Midbrain (tissue), 1 donor: ENCODE measurements at places on chromosomes 7 and 10.

- no peak for DNase-seq
These were observed 41.4 kb upstream of the SLC26A5 start for GRCh38 chr7:103487419-103487818.

- no peak for DNase-seq
These were observed 181.7 kb downstream of the HECW1 start for GRCh38 chr7:43294080-43294630.

GRCh38 chr7:30252885-30253795 is 31.3 kb upstream of the ZNRF2 start:
- DNase-seq: peak; percentile 72

DNA sequence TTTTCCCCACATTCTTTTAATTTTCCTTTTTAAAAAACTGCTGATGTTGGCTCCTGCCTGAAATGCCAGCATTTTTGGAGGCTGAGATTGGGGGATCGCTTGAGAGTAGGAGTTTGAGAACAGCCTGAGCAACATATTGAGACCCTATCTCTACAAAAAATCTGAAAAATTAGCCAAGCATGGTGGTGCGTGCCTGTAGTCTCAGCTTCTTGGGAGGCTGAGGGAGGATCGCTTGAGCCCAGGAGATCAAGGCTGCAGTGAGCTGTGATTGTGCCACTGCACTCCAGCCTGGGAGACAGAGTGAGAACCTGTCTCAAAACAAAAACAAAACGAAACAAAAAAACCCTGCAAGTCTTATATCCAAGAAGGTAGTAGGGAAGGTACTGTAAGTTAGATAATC is 51.7 kb downstream of the ZMYND11 start:
- DNase-seq: no peak

- DNase-seq: no peak
These were observed 62.9 kb upstream of the DOCK1 start for GRCh38 chr10:126842356-126842755.

GRCh38 chr10:43230909-43231522 is 35.8 kb downstream of the RASGEF1A start:
- DNase-seq: no peak

DNA sequence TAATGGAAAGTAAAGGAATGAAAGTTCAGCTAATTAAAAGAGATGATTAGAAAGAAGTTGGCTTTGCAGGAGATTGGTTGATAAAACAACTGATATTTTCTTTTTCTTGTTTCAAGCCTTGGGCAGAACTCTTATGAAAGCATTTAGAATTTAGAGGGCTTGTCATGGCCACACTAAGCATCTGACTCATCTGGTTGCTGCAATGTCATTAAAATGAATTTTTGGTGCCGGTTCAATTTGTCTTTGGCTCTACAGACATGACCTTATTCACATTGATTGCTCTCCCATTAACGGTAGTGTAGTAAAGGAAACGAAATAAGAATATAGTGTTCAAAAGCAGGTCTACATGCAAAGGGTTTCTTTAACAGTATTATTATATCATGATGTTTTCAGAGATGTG is 1012.4 kb upstream of the C7orf33 start:
- DNase-seq: no peak

DNA sequence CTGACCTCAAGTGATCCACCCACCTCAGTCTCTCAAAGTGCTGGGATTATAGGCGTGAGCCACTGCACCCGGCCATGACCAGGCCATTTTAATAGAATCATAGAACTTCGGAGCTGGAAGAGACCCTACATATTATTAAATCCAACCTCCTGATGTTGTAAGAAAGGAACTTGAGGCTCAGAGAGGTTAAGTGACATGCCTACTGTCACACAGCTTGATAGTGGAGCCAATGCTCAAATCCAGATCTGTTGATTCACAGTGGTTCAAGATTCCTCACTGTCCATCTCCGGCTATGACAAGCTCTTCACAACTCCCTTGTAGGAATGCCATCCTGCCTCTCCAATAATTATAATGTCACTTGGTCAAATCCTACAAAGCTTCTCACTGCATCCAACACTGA is 65.3 kb downstream of the MYOF start:
- DNase-seq: no peak

GRCh38 chr10:49647985-49648795 is 31.3 kb upstream of the C10orf53 start:
- no peak for DNase-seq

GRCh38 chr7:50791938-50792341 is 9.2 kb upstream of the GRB10 start:
- DNase-seq: no peak

DNA sequence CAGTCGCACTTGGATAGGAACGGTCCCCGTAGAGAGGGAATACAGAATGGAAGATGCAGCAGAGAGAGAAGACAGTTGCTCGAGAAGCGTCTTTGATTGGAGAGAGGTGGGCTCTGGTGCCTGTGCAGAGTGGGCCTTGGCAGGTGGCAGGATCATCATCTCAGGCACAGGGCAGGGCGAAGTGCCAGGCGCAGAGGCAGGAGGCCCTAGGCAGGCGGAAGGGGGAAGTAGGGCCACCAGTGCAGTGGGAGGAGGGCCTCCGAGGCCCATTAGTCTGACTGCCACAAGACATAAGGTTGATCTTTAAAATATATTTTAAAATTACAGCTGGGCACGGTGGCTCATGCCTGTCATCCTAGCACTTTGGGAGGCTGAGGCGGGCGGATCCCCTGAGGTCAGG is 10.1 kb downstream of the CARD11 start:
- DNase-seq: no peak

DNA sequence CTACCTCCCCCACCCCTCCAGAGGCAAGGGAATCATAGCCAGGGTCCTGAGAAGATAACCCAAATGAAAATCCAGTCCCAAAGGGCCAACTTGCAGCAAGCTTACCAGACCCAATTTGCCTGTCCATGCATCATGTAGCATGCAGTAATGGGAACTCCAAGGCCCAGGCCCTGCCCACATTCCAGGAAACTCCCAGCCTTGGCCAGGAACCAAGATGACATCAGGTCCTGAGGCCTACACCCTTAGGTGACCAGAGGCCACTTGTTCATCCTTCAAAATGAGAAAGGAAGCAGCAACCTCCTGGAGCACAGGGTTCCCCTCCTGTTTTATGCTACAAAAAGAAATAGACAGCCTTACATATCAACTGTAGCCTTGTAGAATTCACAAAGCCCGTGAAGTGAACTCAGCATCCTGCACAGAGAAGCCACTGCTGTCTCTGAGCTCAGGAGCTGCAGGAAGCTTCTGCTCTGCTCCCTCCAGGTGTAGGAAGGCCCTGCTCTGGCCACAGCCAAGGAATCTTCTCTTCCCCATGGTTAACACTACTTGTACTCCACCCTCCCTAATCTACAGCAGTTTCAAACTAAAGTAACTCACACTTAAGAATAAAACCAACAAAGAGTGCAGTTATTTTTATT is 30.3 kb upstream of the GRB10 start:
- no peak for DNase-seq

DNA sequence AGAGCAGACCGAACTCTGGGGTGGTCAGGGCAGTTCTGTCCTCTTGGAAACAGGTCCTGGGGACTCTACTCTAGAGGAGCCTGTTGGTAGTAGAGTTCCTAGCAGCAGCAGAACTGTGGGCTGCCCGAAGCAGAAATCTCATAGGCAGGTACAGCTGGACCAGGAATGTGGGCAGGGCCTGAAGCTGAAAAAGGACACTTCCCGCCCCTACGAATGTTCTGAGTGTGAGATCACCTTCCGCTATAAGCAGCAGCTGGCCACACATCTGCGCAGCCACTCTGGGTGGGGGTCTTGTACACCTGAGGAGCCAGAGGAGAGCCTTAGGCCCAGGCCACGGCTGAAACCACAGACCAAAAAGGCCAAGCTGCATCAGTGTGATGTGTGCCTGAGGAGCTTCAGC is 8.3 kb upstream of the ZNF783 start:
- no peak for DNase-seq

DNA sequence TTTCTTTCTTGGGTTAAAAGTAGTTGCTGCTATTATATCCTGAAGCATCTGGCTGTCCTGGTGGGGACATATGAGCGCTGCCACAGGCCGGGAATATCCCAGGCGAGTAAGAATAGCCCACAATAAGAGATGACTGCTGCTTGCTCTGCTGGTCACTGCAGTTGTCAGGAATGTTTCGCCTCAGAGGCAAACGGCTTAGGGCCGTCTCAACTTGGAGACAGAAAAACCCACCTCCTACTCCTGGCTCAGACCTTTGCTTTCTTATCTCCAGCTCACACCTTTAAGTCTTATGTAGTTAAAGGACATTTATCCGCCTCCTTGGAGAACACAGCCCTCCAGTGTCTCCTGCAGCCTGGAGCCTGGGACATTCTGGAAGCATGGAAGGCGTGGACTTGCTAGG is at the start of gene GJD4:
Gene GJD4, plus strand, starts transcription at position 151 of the 400 bp plus-strand sequence. Its CDS starts 227 bp downstream, at position 378.
- DNase-seq: no peak

DNA sequence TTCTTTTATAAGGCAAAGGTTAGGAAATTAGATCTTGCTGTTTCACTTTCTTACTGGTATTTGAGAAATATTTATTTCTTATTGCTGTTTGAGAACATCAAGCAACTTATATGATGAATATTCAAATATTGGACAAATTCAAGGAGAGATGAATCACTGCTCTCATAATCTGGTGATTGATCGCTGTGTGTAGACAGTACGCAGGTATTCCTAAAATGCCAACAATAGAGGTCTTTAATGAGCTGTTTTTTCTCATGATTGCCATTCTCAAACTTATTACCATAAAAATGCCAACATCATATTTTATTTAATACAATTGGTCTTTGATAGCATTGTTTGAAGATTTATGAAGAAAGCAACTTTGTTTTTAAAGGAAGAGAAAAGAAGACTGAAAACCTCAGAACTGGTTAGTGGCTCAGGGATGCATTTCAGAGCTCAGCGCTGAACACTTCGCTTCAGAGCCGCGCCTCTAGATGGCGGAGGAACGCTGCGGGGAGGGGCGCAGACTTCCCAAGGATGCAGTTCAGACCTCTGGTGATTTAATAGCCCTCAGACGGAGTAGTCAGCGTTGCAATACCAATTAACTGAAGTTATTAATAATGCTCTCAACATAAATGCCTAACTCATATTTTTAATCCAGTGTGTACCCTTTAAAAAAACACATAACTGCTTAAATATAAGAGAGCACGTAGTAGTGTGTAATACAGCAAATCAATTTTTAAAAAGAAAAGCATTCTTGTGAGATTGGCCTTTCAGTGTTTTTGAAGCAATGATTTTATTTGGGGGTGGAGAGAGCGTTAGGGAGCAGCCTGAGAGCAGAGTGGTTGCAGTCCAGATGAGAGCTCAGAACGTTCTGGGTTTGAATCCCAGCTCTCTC is 38.5 kb upstream of the STEAP4 start:
- peak; percentile 47 for DNase-seq

DNA sequence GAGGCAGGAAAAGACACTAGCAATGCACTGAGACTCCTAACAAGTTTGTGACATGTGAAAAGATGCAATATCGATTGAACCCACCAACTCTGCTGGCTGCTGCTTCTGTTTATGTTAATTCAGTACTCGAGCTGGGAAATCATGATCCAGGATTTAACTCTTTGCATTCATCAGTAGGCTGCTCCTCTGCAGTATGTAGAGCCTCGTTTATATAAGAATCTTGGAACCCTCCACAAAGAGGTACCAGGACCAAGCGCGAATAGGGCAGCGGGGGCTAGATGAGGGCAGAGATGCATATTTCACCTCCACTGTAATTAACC is 7.8 kb downstream of the PRKAG2 start:
- no peak for DNase-seq

DNA sequence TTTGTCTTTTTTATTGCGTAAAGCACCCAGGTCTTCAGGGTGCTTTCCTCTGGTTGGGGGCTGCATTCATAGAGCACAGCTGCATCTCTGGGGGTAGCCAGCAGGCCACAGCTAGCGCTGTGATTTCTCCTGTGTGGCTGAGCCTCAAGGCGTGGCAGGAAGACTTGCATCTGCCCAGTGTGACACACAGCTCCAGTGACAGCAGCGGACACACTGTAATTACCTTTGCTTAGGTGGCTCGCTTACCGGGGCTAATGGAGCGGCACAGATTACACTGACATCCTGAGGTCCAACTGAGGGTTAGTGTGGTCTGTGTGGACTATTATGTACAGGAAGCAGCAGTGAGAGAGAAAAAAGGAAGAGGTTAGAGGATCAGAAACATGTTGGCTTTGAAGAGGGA is 27.1 kb downstream of the ABCB4 start:
- DNase-seq: no peak

DNA sequence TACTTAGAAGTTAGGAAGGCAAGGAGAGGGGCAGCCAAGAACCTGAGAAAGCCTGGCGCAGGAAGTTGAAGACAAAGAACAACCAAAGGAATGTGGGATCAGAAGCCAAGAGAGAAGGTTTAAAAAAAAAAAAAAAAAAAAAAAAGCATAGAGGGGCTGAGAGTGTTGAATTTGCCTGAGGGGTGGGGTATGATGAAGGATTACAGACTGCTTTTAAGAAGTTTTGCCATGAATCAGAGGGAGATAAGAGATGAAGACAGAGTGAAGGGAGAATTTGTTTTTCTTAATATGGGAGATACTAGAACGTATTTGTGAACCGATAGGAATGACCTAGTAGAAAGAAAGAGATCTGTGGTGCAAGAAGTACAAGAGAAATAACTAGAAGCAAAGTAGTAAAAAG is 6.7 kb downstream of the SLC26A4 start:
- DNase-seq: no peak

GRCh38 chr7:95190515-95190914 is 133.8 kb downstream of the PON1 start:
- no peak for DNase-seq

DNA sequence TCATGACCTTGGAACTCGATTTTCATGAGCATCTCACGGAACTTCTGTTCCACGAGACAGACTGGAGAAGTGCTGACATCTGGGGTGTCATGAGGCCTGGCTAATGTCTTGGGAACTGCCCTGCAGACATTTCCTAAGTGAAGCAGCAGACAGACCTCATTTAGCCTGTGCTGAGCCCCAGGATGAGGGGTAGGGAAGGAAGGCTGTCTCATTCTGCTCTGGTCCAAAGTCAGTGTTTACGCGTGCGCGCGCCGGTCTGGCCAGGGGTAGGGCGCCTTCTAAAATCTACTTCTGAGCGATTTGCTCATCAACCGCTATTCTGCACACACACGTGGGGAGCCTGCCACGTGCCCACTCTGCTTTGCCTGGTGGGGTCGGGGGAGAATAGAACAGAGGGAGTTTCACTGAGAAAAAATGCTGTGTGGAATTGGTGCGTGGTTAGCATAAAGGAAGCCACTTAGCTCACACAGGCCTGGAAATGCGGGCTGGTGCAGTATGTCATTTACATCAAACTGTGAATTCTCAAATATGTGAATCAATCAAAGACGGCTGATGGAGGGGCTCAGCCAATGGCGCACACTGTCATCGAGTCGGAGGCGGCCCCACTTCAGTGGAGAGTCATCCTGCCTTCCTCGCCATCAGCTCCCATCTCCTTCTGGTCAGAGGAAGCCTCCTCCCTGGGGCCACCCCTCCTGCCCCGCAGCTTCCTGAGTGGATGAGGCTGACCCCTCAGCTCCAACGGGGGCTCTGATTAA is 335.1 kb downstream of the ADARB2 start:
- no peak for DNase-seq

- DNase-seq: no peak
These were observed 48.7 kb upstream of the ANAPC16 start for GRCh38 chr10:72167118-72167517.
